ENCODE measurements at places on chromosomes 7 and 10. TPM values are rescaled to one million over a fixed set of nuclear protein-coding genes. Genes with fewer than 3 reads are reported as not detected.

Gene XRCC2
- 7.7 TPM for total RNA-seq

Gene METTL27
- not detected for total RNA-seq

Gene HABP2
- not detected for total RNA-seq

Gene PILRA
- 2.3 TPM for total RNA-seq

Gene CNNM1
- total RNA-seq = not detected

Gene GHITM
- total RNA-seq = 82.3 TPM

Gene KCNIP2
- 0.61 TPM for total RNA-seq

Gene MOGAT3
- total RNA-seq = not detected

Gene NEUROD6
- total RNA-seq = not detected

Gene PKD2L1
- 0.25 TPM for total RNA-seq

Gene CFAP46
- total RNA-seq = 1.5 TPM

Gene LDB3
- 8.3 TPM for total RNA-seq

Gene SYT15
- 0.60 TPM for total RNA-seq

Gene GRM8
- not detected for total RNA-seq

All from Karpas-422 (cell line).